Ovary (tissue), 10 donors: ENCODE measurements at places on chromosomes 7 and 10. TPM values are rescaled to one million over a fixed set of nuclear protein-coding genes. Genes with fewer than 3 reads are reported as not detected.

DNA sequence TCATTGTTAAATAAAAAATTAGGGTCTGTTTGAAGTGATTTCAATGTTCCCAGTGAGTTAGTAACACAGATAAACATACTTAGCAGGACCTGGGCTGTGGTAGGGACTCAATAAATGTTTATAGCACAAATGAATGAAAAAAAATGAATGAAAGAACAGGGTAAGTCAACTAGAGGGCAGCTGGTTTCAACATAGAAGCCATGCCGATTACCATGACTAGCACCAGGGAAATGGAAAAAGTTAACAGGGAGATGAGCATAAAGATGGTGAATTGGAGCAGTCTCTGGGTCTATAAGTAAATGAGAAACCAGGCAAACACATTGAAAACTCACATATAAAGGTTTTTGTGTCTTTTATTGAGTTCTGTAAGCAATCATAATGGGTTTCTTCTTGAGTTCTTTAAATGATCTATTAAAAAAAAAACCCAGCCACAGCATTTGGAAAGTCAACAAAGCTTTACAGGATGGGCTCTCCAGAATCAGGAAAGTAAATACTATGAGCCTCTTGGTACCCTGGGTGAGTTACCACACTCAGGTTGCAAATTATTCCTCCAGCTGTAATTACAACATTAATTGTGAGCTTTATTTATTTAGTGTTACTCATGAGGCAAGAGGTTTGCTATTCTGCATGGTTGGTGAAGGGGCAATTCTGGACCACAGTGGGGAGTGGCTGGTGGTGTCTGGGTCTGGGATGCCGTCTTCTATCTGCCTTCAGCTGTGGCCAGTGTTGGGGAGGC is 46.1 kb upstream of the MTPN start:
- H3K4me3 ChIP-seq, result no peak overlapping the region
- no peak for DNase-seq
- H3K4me1 ChIP-seq, result no peaks in the 10 kb centered on the region
- H3K27me3 ChIP-seq, result no peaks in the 10 kb centered on the region
- H3K36me3 ChIP-seq, result no peaks in the 10 kb centered on the region

- no peaks in the 10 kb centered on the region for H3K27me3 ChIP-seq
- no peak overlapping the region for H3K4me3 ChIP-seq
- DNase-seq, result no peak
- H3K36me3 ChIP-seq, result no peaks in the 10 kb centered on the region
- H3K27ac ChIP-seq, result no peak overlapping the region
These were observed 24.9 kb downstream of the BEND7 start for GRCh38 chr10:13503745-13504463.

- H3K36me3 ChIP-seq, result no peaks in the 10 kb centered on the region
- no peak overlapping the region for H3K27ac ChIP-seq
- no peak overlapping the region for H3K4me3 ChIP-seq
- DNase-seq, result no peak
- H3K4me1 ChIP-seq, result no peaks in the 10 kb centered on the region
- H3K27me3 ChIP-seq, result no peaks in the 10 kb centered on the region
These were observed 138.1 kb upstream of the EEPD1 start for GRCh38 chr7:36014961-36015360.

The STAMBPL1 gene
- 26.7 TPM for total RNA-seq

- no peak for DNase-seq
- no peak overlapping the region for H3K4me3 ChIP-seq
- H3K27me3 ChIP-seq, result no peaks in the 10 kb centered on the region
- H3K27ac ChIP-seq, result no peak overlapping the region
- no peaks in the 10 kb centered on the region for H3K4me1 ChIP-seq
These were observed 125.3 kb downstream of the DYNC1I1 start for GRCh38 chr7:95897557-95898251.

The ANKRD61 gene
- total RNA-seq, result not detected

- DNase-seq, result peak; percentile 62
- no peaks in the 10 kb centered on the region for H3K36me3 ChIP-seq
- H3K27ac ChIP-seq, result no peak overlapping the region
- H3K4me1 ChIP-seq, result no peaks in the 10 kb centered on the region
- peak overlapping the region; percentile 14 for H3K4me3 ChIP-seq
These were observed 212.4 kb downstream of the CCSER2 start for GRCh38 chr10:84540617-84541288.

DNA sequence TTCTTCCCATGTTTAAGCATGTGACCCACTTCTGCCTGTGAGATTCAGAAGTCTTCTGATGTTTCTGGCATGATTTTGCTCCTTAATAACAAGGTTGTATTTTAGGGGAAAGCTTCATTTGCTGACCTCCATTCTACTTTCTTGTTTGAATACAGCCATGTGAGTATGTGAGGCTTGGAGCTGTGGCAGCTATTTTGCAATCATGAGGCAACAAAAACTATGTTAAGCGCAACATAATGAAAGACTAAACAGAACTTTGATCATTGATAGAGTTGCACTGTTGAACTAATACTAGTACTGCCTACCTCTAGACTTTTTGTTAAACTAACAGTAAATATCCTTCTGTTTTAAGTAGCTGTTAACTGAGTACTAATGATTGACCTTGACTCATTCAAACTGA is 203.8 kb upstream of the FAM3C start:
- H3K27me3 ChIP-seq, result no peaks in the 10 kb centered on the region
- no peak overlapping the region for H3K4me3 ChIP-seq
- no peak for DNase-seq
- no peaks in the 10 kb centered on the region for H3K36me3 ChIP-seq
- H3K4me1 ChIP-seq, result peaks cover 2% of the 10 kb centered on the region
- H3K27ac ChIP-seq, result no peak overlapping the region

DNA sequence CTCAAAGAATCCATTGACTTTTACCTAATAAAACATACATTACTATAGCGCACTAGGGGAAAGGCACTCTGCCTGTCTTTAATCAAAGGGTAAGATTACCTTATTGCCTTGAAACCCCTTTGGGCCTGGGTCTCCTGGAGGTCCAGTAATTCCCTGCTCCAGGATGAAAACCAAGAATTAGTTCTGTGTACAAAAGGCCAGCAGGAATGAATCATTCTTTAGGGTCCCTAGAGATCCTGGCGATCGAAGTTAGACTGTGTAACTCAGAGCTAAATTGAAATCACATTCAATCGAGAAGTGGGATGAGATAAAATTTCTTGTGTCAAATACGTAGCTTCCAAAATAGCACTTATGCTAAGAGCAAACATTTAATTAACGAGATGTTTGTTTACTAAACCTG is 29.8 kb downstream of the COL28A1 start:
- H3K27ac ChIP-seq, result no peak overlapping the region
- H3K4me1 ChIP-seq, result no peaks in the 10 kb centered on the region
- no peaks in the 10 kb centered on the region for H3K36me3 ChIP-seq
- no peak for DNase-seq
- H3K4me3 ChIP-seq, result no peak overlapping the region

The SPDYE1 gene
- not detected for total RNA-seq

The CELF2 gene
- total RNA-seq, result 69.0 TPM

- H3K36me3 ChIP-seq, result no peaks in the 10 kb centered on the region
- H3K4me3 ChIP-seq, result no peak overlapping the region
- no peak overlapping the region for H3K27ac ChIP-seq
- no peak for DNase-seq
- H3K4me1 ChIP-seq, result no peaks in the 10 kb centered on the region
- no peaks in the 10 kb centered on the region for H3K27me3 ChIP-seq
These were observed 471.4 kb downstream of the ADRA2A start for GRCh38 chr10:111548084-111548726.

- H3K4me3 ChIP-seq, result no peak overlapping the region
- no peaks in the 10 kb centered on the region for H3K4me1 ChIP-seq
- H3K27ac ChIP-seq, result no peak overlapping the region
- H3K36me3 ChIP-seq, result no peaks in the 10 kb centered on the region
- no peak for DNase-seq
These were observed 108.9 kb upstream of the SP8 start for GRCh38 chr7:20895563-20895962.

The LRRC18 gene
- 1.4 TPM for total RNA-seq

- H3K36me3 ChIP-seq, result no peaks in the 10 kb centered on the region
- H3K27ac ChIP-seq, result no peak overlapping the region
- H3K4me1 ChIP-seq, result no peaks in the 10 kb centered on the region
- H3K27me3 ChIP-seq, result no peaks in the 10 kb centered on the region
- DNase-seq, result no peak
These were observed 29.5 kb downstream of the CTNNA3 start for GRCh38 chr10:67666416-67667034.

GRCh38 chr10:47440207-47440606 is 43.7 kb downstream of the ANXA8 start:
- no peak for DNase-seq
- no peak overlapping the region for H3K4me3 ChIP-seq
- no peak overlapping the region for H3K27ac ChIP-seq
- no peaks in the 10 kb centered on the region for H3K27me3 ChIP-seq
- H3K36me3 ChIP-seq, result no peaks in the 10 kb centered on the region

The CLEC2L gene
- not detected for total RNA-seq

GRCh38 chr10:44898665-44899064 is 12.5 kb upstream of the TMEM72 start:
- H3K4me1 ChIP-seq, result no peaks in the 10 kb centered on the region
- DNase-seq, result no peak
- H3K27me3 ChIP-seq, result no peaks in the 10 kb centered on the region
- H3K36me3 ChIP-seq, result no peaks in the 10 kb centered on the region
- H3K27ac ChIP-seq, result no peak overlapping the region

DNA sequence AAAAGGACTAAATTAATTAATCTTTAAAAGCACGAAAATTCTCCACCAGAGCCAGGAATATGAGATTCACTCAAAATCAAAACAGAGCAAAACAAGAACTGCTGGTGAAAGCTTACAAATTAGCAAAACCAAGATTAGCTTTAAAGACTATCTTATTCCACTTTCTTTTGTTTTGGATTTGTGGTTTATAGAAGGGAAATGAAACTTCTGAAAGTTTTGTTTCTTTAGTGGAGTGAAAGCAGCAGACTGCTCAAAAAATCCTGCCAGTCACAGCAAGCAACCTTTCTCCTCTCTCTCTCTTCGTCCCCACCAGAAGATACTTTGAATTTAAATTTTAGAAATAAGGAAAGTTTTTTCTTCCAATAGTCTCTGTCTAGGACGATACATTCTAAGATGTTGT is 7.8 kb downstream of the ACTA2 start:
- no peak for DNase-seq
- peaks cover 6% of the 10 kb centered on the region for H3K4me1 ChIP-seq
- peak overlapping the region; percentile 25 for H3K27ac ChIP-seq
- H3K27me3 ChIP-seq, result no peaks in the 10 kb centered on the region
- no peaks in the 10 kb centered on the region for H3K36me3 ChIP-seq

- no peaks in the 10 kb centered on the region for H3K4me1 ChIP-seq
- DNase-seq, result no peak
- H3K27me3 ChIP-seq, result no peaks in the 10 kb centered on the region
- no peak overlapping the region for H3K4me3 ChIP-seq
- H3K36me3 ChIP-seq, result no peaks in the 10 kb centered on the region
- no peak overlapping the region for H3K27ac ChIP-seq
These were observed 616.9 kb upstream of the FOXK1 start for GRCh38 chr7:4065190-4065589.

The SLC26A3 gene
- total RNA-seq, result 0.45 TPM

The CDNF gene
- 3.5 TPM for total RNA-seq

The VTI1A gene
- total RNA-seq, result 48.2 TPM

GRCh38 chr10:25083546-25084111 is 67.2 kb downstream of the THNSL1 start:
- peaks cover 8% of the 10 kb centered on the region for H3K4me1 ChIP-seq
- no peaks in the 10 kb centered on the region for H3K27me3 ChIP-seq
- H3K27ac ChIP-seq, result no peak overlapping the region
- H3K4me3 ChIP-seq, result no peak overlapping the region
- no peaks in the 10 kb centered on the region for H3K36me3 ChIP-seq

- no peak for DNase-seq
- H3K4me1 ChIP-seq, result no peaks in the 10 kb centered on the region
- H3K27me3 ChIP-seq, result no peaks in the 10 kb centered on the region
- no peak overlapping the region for H3K4me3 ChIP-seq
- H3K27ac ChIP-seq, result no peak overlapping the region
These were observed 22.1 kb upstream of the AOAH start for GRCh38 chr7:36746347-36746746.

GRCh38 chr7:73585196-73585595 is 6.8 kb upstream of the TBL2 start:
- peaks cover 4% of the 10 kb centered on the region for H3K4me1 ChIP-seq
- no peak for DNase-seq
- H3K4me3 ChIP-seq, result no peak overlapping the region
- no peaks in the 10 kb centered on the region for H3K27me3 ChIP-seq

The CPA1 gene
- total RNA-seq, result 1.9 TPM

DNA sequence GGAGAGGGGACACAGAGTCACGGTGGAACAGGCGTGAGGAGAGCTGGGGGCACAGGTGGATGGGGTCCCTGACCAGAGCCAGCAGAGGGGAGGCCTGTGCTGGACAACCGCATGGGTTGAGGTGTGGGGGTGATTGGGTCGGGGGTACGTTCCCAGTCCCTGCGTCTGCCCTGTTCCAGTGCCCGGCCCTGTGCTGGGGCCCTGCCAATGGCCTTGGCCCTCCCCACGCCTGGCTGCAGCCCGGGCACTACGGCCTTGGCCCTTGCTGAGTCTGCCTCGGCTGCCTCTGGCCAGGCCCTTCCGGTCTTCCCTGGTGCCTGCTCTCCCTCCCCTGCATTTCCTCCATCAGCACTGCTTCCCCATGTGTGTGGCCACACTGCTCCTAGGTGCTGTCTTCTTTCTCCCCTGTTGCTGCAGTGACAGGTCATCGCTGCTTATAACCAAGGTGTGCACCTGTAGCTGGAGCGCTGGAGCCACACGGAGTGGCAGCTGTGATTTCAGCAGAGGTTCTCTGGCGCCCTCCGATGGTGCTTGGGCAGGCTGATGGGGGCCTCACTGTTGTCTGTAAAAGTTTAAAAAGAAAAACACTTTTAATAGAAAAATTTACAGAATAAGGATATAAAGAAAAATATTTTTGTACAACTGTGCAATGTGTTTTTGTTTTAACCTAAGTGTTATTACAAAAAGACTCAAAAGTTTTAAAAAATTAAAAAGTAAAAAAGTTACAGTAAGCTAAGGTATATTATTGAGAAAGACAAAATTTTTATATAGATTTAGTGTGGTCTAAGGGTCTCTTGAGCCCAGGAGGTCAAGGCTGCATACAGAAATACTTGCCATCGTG is 45.2 kb upstream of the BHLHA15 start:
- H3K27me3 ChIP-seq, result no peaks in the 10 kb centered on the region
- DNase-seq, result peak; percentile 53
- no peaks in the 10 kb centered on the region for H3K36me3 ChIP-seq
- H3K27ac ChIP-seq, result no peak overlapping the region
- no peak overlapping the region for H3K4me3 ChIP-seq

The TDRD1 gene
- 0.46 TPM for total RNA-seq

DNA sequence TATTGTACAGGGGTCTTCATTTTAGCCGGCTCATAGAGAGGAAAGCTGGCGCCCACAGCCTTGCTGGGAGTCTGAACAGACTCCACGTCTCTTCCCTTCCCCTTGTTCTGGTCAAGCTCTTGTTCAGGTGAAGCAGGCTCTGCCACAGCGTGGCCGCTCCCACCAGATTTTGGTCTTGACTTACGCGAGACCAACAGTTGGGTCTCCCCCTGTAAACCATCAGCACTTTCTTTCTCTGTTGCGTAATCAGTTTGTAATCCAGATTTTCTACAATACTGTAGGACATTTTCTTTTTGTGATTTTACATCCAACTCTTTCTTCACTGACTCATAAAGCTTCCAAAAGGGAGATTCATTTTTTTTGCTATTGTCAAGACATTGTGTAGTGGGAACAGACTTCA is 10.9 kb downstream of the MKI67 start:
- H3K4me1 ChIP-seq, result no peaks in the 10 kb centered on the region
- H3K27me3 ChIP-seq, result no peaks in the 10 kb centered on the region
- no peak overlapping the region for H3K27ac ChIP-seq
- no peak overlapping the region for H3K4me3 ChIP-seq
- no peak for DNase-seq

The HIF1AN gene
- 6.3 TPM for total RNA-seq
